Aorta (tissue), 5 donors: ENCODE measurements at places on chromosomes 5 and 9. TPM values are rescaled to one million over a fixed set of nuclear protein-coding genes. Genes with fewer than 3 reads are reported as not detected.

DNA sequence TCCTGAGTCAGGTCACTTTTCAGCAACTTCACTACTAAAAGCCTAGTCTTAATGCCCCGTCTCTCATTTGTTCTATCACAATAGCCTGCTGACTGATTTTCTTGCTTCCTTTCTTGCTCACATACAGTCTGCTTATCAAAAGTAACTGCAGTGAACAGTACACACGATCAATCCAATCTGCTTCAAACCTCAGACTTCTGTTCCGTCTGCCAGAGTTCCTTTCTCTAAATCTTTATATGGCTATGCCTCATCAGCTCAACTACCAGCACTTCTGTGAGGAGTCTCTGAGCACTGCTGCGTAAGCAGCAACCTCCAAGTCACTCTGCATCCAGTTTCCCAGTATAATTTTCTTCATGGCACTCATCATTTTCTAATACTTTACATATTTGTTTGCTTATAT, 34.8 kb upstream of the PUM3 start:
- no peak overlapping the region for H3K4me3 ChIP-seq
- H3K4me1 ChIP-seq: no peaks in the 10 kb centered on the region

Gene TNIP1
- 105 TPM for total RNA-seq

Gene SIMC1
- 13.7 TPM for total RNA-seq

DNA sequence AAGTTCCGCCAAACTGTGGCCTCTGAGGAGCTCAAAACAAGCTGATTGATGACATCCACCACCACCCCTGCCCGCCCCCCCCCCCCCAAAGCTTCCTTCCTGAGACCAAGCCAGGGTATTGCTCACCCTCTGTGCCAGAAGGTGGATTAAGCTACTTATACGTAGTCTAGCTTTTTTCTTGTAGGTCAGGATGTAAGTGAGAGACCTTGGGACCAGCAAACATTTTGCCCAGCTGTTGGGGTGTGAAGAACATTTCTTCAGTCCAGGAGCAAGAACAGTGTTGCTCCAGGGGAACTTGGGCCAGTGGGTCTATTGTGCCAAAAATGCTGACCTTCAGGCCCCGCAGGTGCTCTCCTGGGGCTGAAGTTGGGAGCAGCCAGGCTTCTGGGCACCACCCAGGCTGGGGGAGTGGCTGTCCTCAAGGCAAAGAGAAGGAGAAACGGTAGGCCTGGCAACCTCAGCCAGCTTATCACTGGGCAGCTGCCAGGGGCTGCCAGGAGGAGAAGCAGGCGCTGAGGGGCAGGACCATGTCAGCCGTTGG, 18.0 kb downstream of the NEURL1B start:
- no peak overlapping the region for H3K4me3 ChIP-seq
- H3K36me3 ChIP-seq: no peaks in the 10 kb centered on the region
- DNase-seq: peak; percentile 79

DNA sequence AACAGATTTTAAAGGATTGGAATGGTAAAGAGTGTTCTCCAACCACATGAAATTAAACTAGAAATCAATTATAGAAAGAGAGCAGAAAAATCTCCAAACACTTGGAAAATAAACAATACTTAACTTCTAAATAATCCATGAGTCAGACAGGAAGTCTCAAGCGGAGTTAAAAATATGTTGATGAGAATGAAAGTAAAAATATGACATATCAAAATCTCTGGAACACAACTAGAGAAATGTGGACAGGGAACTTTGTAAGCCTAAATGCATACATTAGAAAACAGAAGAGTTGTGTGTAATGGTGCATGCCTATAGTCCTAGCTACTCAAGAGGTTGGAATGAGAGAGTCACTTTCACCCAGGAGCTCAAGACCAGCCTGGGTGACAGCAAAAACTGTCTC, 47.9 kb upstream of the ZNF618 start:
- H3K27ac ChIP-seq: no peak overlapping the region
- no peaks in the 10 kb centered on the region for H3K27me3 ChIP-seq
- no peak for DNase-seq
- H3K36me3 ChIP-seq: no peaks in the 10 kb centered on the region
- H3K4me1 ChIP-seq: no peaks in the 10 kb centered on the region
